Lung (tissue), 17 donors: ENCODE measurements at places on chromosomes 2 and 18. TPM values are rescaled to one million over a fixed set of nuclear protein-coding genes. Genes with fewer than 3 reads are reported as not detected.

The SCN7A gene
- polyA plus RNA-seq, result 6.1 TPM

GRCh38 chr2:12107939-12108338 lies 361.5 kb downstream of the LPIN1 start:
- no peak for DNase-seq

- no peak for DNase-seq
Measured at GRCh38 chr2:160252278-160252887, 52.3 kb upstream of the ITGB6 start.

The KLHL14 gene
- 0.16 TPM for polyA plus RNA-seq

- DNase-seq, result no peak
Measured at GRCh38 chr2:239184179-239184578, 216.6 kb downstream of the HDAC4 start.
